ENCODE measurements at places on chromosomes 5 and 9. TPM values are rescaled to one million over a fixed set of nuclear protein-coding genes. Genes with fewer than 3 reads are reported as not detected.

DNA sequence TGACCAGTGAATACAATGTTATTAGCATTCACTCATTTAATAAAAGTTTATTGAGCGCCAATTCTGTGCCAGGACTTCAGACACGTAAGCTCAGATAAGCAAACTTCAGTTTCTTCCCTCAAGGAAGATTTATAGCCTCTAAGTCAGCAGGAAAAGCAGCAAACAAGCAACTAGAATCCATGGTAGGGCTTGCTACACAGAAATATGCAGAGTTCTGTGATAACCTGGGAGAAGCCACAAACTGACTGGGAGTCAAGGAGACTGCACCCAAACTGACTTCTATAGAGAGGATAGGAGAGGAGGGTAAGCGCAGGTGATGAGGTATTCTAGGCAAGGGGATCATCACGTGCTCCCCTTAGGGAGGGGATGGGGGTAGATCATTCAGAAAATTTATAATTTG is 1.4 kb upstream of the OGN start:
- no peak for DNase-seq

GRCh38 chr9:114050226-114050568 is 27.9 kb downstream of the AMBP start:
- DNase-seq, result no peak

FAM169A gene
- not detected for total RNA-seq

GRCh38 chr5:150386024-150386855 is 26.5 kb downstream of the CD74 start:
- DNase-seq, result no peak

DNA sequence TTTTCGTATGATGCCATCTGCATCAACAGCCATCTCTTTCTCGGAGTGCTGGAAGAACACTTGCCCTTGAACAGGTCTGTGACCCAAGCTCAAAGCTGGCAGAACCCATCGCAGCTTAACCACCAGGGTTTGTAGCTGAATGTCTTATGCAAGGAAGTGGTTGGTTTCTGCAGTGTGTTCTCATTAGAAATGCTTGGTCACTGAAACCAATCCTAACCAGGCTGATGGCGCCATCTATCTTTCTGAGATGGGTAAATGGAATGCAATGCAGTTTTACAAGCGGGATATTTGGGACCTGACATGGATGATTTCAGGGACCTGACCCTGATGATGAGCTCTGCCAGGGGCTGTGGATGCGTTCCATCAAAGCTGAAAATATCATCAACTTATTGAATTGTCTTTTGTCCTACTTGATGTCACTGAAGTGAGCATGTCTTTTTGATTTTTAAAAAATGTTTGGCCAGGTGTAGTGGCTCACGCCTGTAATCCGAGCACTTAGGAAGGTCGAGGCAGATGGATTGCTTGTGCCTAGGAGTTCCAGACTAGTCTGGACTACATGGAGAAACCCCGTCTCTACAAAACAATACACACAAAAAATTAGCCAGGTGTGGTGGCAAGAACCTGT is 28.7 kb downstream of the DMRT3 start:
- peak; percentile 79 for DNase-seq

GRCh38 chr5:137016783-137017324 is 482.3 kb downstream of the SPOCK1 start:
- no peak for DNase-seq

DNA sequence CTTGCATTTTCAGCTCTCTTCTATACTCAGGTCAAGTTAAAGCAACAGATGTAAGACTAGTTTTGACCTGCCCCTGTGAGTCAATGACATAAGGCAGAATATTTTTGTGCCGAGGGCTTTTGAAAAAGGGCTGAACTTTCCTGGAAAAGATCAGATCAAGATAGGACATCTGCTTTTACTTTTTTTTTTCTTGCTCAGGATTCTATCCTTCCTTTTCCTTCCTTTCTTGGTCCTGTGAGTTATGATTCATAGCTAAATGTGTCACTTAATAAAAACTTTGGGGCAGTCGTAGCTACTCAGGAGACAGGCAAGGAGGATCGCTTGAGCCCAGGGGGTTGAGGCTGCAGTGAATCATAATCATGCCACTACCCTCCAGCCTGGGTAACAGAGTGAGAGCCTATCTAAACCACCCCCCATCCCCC is 84.3 kb upstream of the BRINP1 start:
- no peak for DNase-seq

DNA sequence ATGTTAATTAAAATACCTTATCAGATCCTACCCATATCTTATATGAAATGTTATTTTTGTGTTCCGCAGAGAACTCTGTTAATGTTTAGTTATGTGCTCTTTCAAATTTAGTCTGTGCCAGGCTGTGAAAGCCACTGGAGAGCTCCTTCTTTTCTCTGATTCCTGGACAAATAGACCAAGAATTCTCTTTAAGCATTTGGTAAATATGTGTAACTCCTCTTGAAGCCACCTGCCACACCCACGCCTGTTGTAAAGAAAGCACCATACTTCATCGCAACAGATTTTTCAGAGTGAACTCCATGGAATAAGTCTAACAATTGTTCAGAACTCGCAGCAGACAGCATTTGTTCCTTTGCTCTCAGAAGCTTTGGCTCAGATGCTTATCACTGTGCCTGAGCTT is 301.1 kb downstream of the FAM170A start:
- DNase-seq, result no peak

LIFR gene
- 181 TPM for total RNA-seq

DNA sequence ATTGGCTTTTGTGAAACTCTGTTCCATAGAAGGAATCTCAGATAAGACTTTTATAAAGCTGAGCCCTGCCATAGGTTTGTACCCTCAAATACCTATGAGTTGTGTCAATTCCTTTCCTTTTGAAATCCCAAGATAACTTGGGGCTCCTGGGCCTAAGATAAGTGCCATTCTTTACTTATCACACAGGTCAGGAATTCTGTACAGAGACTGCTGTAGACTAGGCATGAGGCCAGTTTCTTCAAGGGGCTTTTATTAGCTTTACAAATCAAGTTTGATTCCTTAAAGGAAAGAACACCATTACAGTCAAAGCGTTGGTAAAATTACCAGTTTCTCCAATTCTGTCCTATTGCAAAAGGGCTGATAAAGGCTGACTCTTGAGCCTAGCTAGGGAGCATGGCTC is 39.2 kb downstream of the SHC3 start:
- DNase-seq, result no peak

DNA sequence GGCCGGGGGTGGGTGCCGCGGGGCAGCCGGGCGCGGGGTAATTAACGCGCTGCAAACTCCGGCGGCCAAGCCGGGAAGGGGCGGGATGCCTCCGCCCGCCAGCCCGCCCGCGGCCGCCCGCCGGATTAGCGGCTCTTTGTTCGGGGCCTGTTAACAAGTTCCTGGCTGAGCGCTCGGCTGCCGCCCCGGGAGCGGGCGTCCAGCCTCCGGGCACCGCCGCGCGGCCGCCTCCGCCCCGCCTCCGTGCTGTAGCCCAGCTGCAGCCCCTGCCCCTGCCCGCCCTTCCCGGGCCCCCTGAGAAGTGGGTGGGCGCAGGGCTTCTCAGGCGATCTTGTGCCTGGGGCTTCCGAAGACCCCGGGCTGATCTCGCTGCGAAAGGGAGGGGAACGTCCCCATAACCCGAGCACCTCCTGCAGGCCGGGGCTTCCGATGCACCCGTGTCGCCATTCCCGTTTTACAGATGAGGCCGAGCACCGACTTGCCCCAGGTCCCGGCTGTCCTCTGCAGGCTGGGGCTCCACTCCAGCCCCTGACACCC is 7.5 kb downstream of the UNC5A start:
- DNase-seq, result peak; percentile 60
